ENCODE measurements at places on chromosomes 4 and X.

- no peak for DNase-seq
These were observed 49.6 kb downstream of the DKK2 start for GRCh38 chr4:106986486-106986885.

GRCh38 chr4:183098019-183098722 lies 886 bp upstream of the WWC2 start:
- DNase-seq = no peak

GRCh38 chr4:126306152-126306869 lies 991.6 kb downstream of the FAT4 start:
- DNase-seq = no peak

GRCh38 chr4:72112514-72113156 lies 80.8 kb downstream of the NPFFR2 start:
- DNase-seq = no peak

- DNase-seq = no peak
These were observed 81.2 kb downstream of the CBR4 start for GRCh38 chr4:168928875-168929274.

DNA sequence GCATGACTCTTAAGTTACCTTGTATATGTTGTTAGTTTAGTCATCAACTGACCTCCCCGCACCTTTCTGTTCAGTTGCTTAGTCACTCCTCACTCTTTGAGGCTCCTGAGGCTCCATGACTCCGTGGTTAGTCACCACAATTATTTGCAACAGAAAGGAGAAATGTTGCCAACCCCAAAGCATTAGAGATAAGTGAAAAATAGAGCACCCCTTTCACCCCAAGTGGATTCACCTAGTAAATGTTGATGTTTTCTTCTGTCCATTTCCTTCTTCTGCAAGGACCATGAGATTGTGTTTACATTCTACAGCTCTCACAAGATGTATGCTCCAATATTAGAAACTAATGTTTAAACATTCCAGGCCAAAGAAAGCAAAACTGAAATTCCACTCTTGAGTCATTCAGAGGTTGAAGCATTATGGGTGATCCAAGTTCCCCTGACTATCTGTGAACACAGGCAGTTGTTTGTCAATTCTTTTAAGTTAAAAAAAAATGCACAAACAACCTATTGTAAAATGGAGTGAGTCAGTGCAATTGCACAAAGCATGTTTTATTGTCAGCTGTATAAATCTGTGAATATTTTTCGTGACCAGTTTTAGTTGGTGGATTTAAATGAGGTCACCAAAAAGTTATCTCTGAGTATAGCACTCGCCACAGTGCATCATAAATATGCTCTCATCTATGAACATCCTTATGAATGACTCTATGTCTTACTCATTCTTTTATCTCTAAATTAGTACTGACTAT lies 552.4 kb upstream of the MAGEB2 start:
- no peak for DNase-seq

DNA sequence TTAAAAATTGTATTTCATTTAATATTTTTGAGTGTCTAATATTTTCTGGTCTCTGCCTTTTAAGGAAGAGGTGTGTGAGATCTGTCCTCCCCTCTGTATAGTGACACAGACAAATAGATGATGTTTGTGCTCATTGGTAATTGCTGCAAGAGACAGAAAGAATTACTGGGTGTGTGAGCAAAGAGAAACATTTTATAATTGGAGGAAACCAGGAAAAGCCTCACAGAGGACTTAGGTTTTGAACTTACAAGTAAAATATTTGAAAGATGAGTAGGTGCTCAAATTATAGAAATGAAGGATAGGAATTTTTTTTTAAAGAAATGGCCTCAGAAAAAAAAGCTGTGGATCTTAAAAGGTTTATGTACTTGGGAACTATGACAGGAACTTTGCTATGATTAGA lies 149.8 kb downstream of the SPCS3 start:
- no peak for DNase-seq

- no peak for DNase-seq
These were observed 6.1 kb downstream of the TACC3 start for GRCh38 chr4:1727117-1728031.

- DNase-seq = no peak
These were observed 27.0 kb downstream of the MBNL3 start for GRCh38 chrX:132461886-132462285.

GRCh38 chrX:18733287-18733686 lies 25.8 kb downstream of the PPEF1 start:
- DNase-seq = no peak

- DNase-seq = no peak
These were observed 222.6 kb upstream of the SMIM31 start for GRCh38 chr4:164531336-164531735.

GRCh38 chr4:20109391-20109790 lies 142.3 kb upstream of the SLIT2 start:
- DNase-seq = no peak

All from NCI-H1092 (cell line).